ENCODE measurements at places on chromosomes 1 and 21.

DNA sequence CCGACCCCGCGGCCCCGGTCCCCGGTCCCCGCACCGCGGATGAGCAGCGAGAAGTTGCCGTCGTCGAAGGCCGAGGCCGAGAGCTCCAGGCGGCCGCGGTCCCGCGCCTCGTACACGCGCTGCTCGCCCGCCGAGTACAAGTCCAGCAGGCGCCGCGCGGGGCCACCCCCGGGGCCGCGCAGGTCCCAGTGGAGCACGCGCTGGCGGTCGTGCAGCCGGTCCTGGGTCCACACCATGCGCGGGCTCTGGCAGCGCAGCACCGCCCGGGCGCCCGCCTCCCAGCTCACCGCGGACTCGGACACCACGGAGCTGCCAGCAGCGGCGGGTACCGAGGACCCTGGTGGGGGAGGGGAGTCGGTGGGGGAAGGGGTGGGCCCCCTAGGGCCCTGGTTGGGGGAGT, 2.9 kb downstream of the MXRA8 start:
- no peak for DNase-seq

GRCh38 chr1:244815600-244816099, 19.8 kb upstream of the COX20 start:
- DNase-seq: no peak

DNA sequence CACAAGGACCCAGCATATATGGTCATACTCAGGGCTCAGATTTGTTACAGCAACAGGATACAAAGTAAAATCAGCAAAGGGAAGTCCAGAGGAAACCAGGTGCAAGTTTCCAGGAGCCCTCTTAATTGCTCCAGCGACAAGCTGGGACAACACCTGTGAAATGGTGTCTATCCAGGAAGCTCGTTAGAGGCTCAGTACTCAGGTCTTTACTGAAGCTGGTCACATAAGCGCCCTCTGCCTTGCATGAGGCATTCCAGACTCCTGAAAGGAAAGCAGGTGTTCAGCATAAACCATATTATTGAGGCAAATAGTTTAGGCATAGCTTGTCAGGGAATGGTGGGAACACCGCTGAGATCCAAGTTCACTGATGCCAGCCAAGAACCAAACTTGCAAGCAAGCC, 231.0 kb downstream of the SLC35F3 start:
- DNase-seq: peak; percentile 73

- peak; percentile 52 for DNase-seq
These were observed 565.2 kb upstream of the ADAMTS5 start for GRCh38 chr21:27532076-27532475.

- DNase-seq: peak; percentile 38
These were observed 65.1 kb downstream of the KCNK1 start for GRCh38 chr1:233679030-233679429.

DNA sequence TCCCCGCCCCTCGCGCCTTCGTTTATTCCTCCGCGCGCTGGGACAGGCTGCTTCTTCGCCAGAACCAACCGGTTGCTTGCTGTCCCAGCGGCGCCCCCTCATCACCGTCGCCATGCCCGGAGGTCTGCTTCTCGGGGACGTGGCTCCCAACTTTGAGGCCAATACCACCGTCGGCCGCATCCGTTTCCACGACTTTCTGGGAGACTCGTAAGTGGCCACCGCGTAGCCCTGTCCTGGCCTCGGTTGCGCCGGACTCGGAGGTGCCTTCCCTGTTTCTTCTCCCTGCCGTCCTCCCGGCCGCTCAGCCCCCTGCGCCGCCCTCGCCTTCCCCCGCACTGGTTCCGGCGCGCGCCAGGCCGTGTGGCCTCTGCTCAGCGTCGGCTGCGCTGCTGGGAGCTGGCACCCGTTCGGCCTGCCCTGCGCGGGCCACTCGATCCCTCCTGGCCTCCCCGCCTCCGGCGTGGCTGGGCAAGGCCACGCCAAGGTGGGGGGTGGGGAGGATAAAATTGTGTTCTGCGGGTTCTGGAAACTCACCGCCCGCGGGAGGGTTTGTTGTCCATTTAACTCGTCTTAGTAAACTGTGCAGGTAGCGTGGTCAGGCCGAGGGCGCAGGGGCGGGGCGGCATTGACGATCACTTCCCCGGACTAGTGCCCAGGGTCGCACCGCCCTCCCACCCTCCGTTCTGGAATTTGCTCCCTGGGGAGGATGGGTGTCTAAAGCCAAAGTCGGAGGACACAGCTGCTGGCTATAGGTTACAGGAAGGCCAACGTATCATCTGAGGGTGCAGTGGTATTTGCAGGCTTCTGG, at the start of gene PRDX6:
TSS of gene PRDX6 (plus strand) at position 50 of the 808 bp plus-strand sequence. CDS start at position 113, 63 bp downstream.
- peak; percentile 94 for DNase-seq

DNA sequence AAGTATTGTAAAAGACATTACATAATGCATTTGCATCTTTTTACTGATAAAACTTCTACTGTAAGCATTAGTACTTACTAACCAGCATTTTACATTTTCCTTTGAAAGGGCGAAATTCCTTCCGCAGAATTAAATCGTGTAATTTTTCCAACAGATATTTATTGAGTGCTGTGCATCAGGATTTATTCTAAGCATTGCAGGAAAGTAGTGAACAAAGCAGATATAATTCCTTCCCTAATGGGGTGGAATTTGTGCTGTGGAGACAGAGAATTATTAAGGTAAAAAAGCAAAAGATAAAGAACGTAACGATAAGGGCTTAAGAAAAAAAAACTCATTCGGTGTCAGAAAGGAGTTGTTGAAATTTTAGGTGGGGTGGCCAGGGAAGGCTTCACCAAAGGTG, 7.6 kb upstream of the ETS2 start:
- no peak for DNase-seq

- DNase-seq: no peak
These were observed 46.4 kb upstream of the BMP8B start for GRCh38 chr1:39835110-39835509.

- DNase-seq: no peak
These were observed 176.9 kb upstream of the DEPDC1 start for GRCh38 chr1:68673771-68674170.

- DNase-seq: peak; percentile 53
These were observed 12.4 kb downstream of the NEXN start for GRCh38 chr1:77900687-77901293.

- peak; percentile 83 for DNase-seq
These were observed 55.8 kb downstream of the SLC9A1 start for GRCh38 chr1:27099135-27099586.

GRCh38 chr1:228278432-228278941, 70.6 kb downstream of the OBSCN start:
- no peak for DNase-seq

DNA sequence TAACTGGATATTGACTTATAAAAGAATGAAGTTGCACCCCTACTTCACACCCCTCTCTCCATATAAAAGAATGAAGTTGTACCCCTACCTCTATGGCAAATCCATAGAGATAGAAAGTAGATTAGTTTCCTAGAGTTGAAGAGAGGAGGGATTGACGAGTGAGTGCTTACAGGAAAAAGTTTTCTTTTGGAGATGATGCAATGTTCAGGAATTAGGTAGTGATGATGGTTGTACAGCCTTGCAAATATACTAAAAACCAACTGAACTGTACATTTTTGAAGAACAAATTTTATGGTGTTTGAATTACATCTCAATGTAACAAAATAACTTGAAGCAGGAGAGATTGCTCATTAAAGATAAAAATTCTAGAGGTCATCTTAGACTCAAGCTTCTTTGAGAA, 272.9 kb downstream of the GPR52 start:
- DNase-seq: no peak

- DNase-seq: no peak
These were observed 20.9 kb downstream of the TMEM50B start for GRCh38 chr21:33458861-33459260.

- no peak for DNase-seq
These were observed 144.5 kb downstream of the TTLL7 start for GRCh38 chr1:83854456-83854855.

DNA sequence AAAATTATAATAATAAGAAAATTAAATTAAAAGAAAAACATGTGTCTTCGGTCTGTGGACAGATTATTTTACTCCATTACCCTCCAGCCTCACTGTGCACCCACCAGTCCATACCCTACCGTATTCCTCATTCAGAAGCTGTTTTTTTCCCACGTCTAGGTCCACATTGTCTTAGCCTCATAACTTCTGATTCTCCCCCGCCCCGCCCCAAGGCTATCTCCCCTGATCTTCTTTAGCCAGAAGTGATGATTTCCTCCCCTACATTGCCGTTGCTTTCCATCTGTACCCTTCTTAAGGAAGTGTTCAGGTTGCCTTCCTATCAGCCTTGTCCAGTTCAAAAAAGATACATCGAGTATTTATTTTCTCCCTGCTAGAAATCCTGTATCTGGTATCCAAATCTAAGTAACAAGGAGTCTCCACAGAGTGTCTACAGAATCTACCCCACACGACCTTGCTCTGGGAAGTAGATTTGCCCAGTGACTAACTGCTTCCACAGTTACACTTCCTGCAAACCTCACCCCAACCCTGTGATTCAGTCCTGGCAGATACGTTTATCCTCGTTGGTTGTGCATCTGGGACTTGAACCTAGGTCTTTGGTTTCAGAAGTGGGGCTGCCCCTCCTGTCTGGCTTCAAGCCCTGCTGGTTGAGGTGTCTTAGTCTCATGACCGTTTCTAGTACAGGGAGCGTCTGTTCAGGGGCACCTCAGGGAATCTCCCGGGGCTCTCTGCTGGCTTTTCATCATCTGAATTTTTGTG, 470.2 kb downstream of the CAMTA1 start:
- DNase-seq: no peak

GRCh38 chr1:25430967-25431881, 527 bp downstream of the MACO1 start:
- DNase-seq: peak; percentile 49

- DNase-seq: no peak
These were observed 21.7 kb downstream of the HMGN2 start for GRCh38 chr1:26493938-26494337.

DNA sequence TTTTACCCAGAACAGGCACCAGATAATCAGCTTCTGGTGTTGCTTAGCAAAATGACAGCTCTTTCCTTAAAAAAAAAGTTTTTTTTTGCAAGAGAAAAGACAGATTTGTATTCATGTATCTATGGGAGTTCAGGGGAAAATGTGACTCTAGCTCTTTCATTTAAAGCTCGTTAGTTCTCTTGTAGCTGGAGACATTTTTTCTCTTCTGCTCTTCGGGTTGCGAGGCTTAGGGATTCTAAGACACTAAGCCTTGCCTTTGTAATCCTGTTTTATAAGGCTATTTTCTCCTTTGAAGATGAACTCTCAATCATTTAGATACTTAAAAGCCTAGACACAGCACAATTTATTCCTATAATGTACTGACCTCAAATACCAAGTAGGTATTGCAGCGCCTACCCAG, 40.3 kb upstream of the EDARADD start:
- no peak for DNase-seq

DNA sequence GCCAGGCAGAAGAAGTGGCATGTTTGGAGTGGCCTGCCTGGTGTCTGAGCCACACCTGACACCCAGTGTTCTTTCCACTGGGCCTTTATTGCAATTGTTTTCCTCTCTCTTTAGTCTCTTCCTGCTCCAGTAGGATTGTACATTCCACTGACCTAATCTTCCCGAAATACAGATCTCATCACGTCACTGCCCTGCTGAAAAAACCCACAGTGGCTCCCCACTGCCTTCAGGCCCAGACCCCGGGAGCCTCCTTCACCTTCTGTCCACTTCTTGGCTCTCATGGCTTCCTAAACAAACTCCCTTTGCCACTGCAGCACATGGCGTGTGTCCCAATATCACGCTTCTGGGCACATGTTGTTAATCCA, 25.3 kb upstream of the ATP5PO start:
- no peak for DNase-seq

GRCh38 chr1:183777328-183777727, 27.6 kb upstream of the RGL1 start:
- DNase-seq: no peak

GRCh38 chr1:118988186-118989005, at the start of gene TBX15:
TBX15 (minus strand) TSS chr1:118988343; CDS start chr1:118987795, 548 bp downstream.
- no peak for DNase-seq

DNA sequence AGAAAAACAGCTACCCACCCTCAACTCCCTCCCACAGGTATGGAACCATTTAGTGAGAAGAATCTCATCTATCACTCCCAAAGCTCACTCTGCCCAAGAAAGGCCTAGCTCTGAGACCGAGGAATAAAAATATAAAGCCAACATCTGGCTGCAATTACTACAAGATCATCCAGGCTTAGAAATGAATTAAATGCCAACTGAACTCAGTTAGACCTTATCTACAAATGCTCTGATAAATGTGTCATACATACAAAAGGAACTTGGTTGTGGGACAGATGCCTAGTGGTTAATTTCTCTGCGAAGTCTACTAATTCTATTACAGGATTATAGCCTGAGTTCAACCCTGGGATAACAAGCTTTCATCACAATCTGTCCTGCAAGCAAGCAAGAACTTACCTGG, 6.7 kb downstream of the ADIPOR1 start:
- no peak for DNase-seq

DNA sequence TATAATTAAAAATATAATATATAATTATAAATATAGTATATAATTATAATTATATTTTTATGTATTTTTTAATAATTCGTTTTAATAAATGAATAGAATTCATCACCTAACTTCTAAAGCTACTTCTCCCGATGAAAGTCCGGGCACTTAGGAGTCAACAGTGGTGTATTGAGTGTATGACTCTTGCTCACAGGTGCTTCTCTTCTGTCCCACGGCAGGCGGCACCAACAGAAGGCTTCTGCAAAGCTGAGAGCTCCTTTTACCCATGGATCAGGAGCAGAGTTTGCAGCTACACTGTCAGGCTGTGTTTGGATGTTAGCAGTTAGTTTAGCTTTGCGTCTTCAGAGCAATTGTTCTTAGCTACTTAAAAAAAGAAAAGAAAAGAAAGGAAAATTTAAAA, 122.4 kb downstream of the LIPI start:
- DNase-seq: no peak

DNA sequence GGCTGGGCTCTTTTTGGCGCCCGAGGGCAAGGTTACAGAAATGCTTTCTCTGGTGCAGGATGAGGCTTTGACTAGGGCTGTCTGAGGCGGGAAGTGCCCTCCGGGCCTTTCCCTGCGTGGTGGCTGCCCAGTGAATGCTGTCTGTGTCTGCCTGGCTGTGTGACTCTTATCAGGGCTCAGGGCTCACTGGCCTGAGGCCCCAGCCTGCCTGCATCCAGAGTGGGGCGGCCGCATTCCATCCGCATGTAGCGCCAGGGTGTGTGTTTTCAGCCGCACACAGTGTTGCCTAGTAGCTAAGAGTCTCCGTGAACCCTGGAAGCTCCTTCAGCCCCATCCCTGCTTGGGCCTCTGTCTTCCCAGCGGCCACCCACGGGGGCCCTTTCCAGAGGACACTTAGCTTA, 59.1 kb downstream of the FAAP20 start:
- no peak for DNase-seq

DNA sequence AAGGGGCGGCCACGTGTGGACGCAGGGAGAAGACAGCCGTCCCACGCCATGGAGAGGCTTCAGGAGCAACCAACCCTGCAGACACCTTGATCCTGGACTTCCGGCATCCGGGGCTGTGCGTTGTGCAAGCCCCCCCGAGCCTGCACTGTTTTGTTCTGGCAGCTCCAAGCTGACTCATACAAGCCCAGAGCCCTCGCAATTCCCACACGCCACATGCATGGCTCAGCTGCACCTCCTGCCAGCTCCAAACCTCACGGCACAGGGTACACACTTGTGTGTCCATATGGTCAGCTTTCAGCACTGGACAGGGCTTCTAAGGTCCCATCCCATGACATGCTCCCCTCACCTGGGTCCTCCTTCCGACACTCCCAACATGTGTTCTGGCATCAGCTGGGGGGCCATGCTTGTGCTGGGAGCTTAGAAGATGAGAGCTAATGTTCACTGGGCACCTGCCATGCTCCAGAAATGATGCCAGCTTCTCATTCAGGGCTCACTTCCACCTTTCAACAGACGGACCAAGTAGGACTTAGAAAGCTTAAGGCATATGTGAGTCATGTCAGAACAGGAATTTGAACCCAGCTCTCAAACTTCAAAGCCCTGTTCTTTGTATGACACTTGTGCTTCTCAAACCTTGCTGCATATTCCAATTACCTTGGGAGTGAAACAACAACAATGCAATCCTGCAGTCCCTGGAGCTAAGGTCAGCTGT, 137.3 kb downstream of the PGBD5 start:
- no peak for DNase-seq
